ENCODE measurements at places on chromosomes 7 and 10.

GRCh38 chr7:151968357-151968756 is 12.1 kb downstream of the GALNTL5 start:
- DNase-seq = no peak

GRCh38 chr10:79133416-79133815 is 64.7 kb downstream of the ZMIZ1 start:
- DNase-seq = no peak

DNA sequence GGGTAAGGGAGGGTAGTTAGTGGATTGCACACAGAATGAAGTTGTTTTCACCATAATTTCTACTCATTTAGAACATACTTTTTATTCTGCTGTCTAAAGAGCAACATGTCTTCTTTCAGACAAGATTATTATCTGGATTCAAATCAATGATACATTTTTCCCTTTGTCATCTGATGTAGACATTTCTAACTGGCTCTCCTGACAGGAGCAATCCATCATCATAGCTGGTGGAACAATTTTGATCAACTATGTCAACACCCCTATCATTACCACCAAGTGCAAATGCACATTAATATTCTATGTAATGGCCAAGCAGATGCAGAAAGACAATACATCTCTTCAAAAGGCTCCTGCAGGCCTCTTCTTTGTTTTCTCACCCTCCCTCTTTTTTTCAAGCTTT is 672.9 kb upstream of the LRRTM3 start:
- no peak for DNase-seq

DNA sequence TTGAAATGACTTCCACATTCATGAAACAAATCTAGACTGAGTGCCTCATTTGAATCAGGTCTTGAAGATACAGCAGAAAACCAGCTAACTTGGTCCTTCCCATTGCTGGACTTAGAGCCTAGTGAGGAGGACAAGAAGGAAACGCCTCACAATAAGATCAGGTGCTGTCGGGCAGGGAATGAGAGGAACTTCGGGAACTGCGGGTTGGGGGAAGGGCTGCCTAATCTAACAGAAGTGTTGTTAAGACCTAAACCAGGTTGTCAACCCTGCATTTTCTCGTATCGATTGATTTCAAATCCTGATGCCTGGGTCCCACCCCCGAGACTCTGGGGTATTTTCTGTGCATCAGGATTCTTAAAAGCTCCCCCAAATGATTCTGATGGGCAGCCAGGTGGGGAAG is 26.3 kb downstream of the MACROH2A2 start:
- no peak for DNase-seq

- no peak for DNase-seq
Observed at GRCh38 chr7:2873686-2874551, 29.8 kb upstream of the GNA12 start.

GRCh38 chr7:70405241-70405640 is 726.7 kb upstream of the GALNT17 start:
- no peak for DNase-seq

Measured in activated CD8-positive, alpha-beta memory T cell treated with anti-CD3 and anti-CD28 coated beads for 4 hours (primary cell).